ENCODE measurements at places on chromosomes 12 and 14.
A peak's percentile ranks its signal among the peaks of the same experiment; 100 is the strongest.

DNA sequence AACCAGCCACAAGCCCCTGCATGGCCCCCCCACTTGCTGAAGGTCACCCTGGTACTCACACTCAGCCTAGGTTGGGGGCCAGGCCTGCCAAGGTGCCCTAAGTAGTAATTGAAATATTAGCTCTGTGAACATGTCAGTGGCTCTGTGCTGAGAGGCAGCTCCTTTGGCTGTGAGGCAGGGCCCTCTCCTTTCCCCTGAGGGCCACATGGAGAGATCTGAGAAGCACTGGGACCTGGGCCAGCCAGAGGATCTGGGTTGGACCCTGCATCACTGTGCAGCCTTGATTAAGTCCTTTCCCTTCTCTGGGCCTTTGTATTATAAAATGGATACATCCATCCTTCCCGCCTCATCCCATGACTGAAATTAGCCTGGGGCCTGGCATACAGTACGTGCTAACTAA, 58.0 kb upstream of the FAM222A start:
- no peak for DNase-seq

GRCh38 chr14:86961106-86961716, 1031.8 kb downstream of the GALC start:
- DNase-seq, result no peak

GRCh38 chr12:53190108-53190729, 9.5 kb upstream of the CSAD start:
- DNase-seq, result no peak

DNA sequence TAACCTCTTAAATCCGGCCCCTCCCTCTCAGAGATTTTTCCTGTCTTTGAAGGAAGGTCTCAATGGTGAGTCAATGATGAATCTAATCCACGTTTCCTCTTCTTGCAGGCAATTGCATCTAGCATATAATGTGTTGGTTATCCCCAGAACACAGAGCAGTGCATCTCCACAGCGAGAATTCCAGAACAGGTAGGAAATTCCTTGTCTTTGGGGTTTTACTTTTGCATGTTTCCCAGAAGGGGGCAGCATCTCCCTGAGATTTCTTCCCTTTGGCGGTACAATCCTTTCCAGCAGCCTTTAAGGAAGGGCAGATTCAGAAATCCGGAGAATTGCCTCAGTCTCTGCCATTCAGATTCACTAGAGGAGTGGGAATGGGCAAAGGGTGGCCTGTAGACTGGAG, 128.0 kb downstream of the KCNA5 start:
- DNase-seq, result peak; percentile 30

DNA sequence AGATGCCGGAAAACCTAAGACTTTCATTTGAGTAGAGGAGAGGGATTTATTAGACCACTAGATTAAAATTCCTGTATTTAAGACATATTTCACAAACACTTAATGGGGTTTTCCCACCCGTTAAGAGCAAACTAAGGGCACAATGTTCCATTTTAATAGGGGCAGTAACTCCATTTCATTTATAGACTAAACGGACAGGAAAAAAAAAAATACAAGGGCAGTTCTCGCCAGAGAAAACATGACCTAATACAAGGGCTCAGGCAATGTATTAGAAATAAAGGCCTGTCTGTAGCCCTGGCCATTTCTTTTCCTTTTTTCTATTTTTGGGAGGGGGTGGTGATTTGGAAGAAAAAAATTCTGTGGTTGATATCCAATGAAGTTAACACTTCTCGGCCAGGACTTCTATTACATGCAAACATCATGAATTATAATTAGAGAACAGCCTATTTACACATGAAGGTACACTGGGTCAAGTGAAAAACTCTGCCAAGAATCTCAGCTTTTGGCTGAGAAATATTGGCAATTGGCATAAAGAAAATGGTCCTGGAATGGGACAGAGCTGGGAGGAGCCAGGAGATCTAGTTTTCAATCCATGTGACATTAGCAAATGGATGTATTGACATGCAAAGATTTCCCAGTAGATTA, 641.1 kb upstream of the TBX3 start:
- peak; percentile 43 for DNase-seq

GRCh38 chr12:111121840-111122239, 201.5 kb upstream of the MYL2 start:
- DNase-seq, result no peak

- DNase-seq, result no peak
Measured at GRCh38 chr12:9649532-9649940, 20.0 kb upstream of the CLEC2D start.

- no peak for DNase-seq
Measured at GRCh38 chr14:73741386-73741875, 27.2 kb upstream of the PNMA1 start.
